Activated CD8-positive, alpha-beta T cell treated with anti-CD3 and anti-CD28 coated beads for 36 hours (primary cell): ENCODE measurements at places on chromosomes 13 and 19.

DNA sequence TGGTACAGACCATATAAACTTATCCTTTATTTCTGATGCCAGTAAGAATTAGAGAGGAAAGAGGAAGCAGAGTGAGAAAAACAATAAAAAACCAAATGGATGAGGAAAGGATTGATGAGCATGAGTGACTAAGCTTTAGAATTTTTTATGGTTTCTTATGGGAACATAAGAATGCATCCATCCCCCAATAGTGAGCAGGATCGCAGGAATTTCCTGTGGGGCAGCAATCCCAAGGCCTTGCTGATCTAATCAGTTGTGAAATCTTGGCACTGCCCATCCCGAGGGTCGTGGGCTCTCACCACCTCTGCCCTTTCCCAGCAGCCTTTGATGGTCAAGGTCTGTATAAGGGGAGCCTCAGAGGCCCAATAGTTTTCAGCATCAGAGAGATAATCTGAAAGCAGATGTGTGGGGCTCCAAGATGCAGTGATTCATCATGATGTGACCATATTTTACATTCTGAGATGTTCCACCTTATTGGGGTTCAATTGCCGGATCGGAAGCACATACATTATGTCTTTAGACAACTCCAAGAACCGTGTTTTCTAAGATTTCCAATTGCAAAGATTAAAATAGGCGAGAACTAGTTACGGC lies 222.1 kb downstream of the DNAJC15 start:
- DNase-seq: no peak

GRCh38 chr13:48505597-48506091 lies 27.2 kb downstream of the RCBTB2 start:
- DNase-seq: peak; percentile 68

GRCh38 chr19:11208561-11209471 lies 11.5 kb upstream of the KANK2 start:
- DNase-seq: no peak

DNA sequence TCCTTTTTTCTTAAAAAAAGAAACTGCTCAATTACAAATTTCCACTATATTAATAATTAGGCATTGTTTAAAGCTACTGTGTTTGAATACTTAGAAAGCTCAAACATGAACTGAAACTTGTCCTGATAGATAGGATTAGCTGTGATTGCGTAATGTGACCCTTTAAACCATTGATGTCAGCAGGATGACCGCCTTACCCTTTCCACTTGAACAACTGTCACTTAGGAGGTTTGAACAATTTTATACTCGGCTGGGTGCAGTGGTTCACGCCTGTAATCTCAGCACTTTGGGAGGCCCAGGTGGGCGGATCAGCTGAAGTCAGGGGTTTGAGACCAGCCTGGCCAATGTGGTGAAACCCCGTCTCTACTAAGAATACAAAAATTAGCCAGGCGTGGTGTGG lies 2.9 kb downstream of the LAMP1 start:
- DNase-seq: peak; percentile 24

GRCh38 chr13:35768551-35768950 lies 292.1 kb upstream of the MAB21L1 start:
- no peak for DNase-seq

GRCh38 chr19:46607448-46607841 lies 6.3 kb downstream of the CALM3 start:
- DNase-seq: no peak

DNA sequence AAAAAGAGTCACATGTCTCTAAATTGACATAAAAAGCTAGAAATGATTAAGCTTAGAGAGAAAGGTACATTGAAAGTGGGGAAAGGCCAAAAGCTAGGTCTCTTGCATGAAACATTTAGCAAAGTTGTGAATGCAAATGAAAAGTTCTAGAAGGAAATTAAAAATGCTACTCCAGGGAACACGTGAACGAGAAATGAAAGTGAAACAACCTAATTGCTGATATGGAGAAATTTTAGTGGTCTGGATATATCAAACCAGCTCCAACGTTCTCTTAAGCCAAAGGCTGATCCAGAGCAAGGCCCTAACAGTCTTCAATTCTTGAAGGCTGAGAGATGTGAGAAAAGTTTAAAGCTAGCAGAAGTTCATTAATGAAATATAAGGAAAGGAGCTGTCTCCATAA lies 419.8 kb downstream of the SLITRK6 start:
- DNase-seq: no peak

- DNase-seq: no peak
Measured at GRCh38 chr19:10543059-10543419, 665 bp upstream of the ATG4D start.

DNA sequence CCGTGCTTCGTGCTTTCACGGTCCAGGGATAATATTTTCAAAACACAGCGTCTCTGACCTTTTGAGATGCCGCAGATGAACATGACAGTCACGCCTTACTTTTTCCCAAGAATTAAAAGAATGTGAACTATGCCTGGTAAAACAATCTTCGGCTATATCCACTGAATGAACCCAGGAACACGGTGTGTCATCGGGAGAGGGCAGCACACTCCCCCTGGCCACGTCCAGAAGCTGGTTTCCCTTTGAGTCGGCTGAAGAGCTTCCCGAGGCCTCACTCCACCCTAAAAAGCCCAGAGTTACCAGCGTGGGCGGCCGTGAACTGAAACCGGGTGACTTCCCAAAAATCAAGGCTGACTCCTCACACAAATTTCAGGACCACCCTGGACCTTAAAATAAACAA lies 22.9 kb upstream of the SHISA2 start:
- no peak for DNase-seq

DNA sequence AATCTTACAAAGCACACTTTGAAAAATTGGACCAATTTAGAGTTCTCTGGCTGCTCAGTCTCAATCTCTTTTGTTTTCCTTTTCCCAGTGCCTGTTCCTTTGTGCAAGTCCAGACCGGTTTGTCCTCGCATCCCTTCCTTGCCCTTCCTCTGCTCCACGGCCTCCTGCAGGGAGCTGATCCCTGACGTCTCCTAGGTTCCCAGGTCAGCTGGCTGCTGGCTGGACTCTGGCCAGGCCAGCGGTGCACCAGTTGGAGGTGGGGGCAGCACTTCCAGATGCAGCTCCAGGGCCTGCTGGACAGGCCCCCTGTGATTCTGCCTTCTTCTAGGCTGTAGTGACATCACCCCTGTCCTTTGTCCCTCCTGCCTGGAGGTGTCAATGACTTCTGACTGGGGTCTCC lies 44.0 kb upstream of the KPNA3 start:
- DNase-seq: no peak

- DNase-seq: peak; percentile 84
Measured at GRCh38 chr19:12867120-12868099, 13.8 kb downstream of the DNASE2 start.

- DNase-seq: no peak
Measured at GRCh38 chr19:56987184-56987583, 132.6 kb upstream of the USP29 start.

DNA sequence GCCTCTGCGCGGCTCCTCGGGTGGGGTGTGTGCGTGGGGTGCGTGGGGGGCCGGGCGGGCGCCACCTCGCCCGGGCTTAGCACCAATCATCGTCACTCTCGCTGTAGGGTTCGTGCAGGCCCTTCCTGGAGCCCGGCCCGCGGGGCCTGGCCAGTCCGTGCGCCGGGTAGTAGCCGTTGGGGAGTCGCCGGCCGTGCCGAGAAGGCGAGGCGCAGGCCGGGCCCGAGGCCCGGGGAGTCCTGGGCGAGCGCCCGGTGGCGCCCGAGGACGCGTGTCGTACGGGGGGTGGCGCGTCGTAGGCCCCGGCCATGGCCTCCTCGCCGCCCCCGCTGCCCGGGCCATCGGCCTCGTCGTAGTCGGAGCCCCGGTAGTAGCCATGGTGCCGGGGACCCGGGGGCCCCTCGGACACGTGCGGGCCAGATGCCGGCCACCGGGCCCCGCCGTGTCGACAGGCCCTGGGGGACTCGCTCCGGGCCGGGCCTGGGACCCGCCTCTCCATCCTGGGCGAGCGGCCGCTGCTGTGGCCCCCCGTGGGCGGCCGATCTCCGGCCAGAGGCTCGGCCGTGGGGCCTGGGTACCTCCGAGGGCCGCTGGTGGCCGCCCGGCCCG lies 57.1 kb downstream of the IER2 start:
- no peak for DNase-seq

DNA sequence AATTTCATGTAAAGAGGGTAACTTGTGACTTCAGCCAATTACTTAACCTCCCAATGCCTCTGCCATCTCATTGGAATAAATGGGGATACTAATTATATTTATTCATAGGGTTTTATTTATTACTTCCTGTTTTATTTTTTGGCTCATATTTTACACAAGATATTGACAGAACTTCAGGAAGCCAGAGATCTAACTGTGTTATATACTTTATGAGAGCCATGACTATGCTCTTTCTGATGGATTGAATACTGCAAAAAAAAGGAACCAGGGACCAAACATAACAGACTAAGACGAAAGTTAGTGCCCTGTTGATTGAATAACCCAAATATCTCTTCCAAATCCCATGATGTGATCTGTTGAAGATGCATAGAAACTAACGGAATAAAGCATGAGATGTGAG lies 243.3 kb upstream of the STARD13 start:
- DNase-seq: no peak

- DNase-seq: no peak
Measured at GRCh38 chr13:20415306-20415679, 110.4 kb downstream of the CRYL1 start.

DNA sequence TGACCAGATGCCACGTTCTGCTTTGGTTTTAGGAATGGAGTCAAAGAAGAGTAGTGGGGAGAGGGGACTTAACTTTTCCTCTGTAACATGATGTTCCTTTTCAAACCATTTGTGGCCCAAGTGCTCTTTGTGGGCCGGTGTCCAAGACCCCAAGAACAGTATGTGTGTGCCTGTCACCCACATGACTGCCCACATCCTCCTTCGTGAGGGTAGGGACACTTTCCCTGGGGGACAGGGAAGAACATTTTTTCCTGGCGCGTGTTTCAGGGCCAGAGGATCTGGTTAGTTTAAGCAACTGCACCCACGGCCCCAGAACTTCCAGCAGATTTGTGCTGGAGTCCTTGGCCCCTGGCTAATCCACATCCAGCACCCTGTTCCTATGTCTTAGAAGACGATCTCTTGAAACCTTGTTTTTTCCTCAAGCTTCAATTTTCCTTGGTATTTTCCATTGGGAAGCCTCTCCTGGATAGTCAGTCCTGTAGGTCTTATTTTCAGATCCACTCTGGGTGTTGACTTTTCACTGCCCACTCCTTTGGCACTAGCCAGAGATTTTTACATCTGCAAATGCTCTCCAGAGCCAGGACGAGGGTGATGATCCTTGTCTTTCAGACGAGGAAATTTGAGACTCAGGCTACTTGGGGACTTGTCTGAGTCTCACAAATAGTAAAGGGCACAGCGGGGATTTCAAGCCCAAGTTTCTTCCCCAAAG lies 10.8 kb upstream of the CCDC97 start:
- DNase-seq: no peak

DNA sequence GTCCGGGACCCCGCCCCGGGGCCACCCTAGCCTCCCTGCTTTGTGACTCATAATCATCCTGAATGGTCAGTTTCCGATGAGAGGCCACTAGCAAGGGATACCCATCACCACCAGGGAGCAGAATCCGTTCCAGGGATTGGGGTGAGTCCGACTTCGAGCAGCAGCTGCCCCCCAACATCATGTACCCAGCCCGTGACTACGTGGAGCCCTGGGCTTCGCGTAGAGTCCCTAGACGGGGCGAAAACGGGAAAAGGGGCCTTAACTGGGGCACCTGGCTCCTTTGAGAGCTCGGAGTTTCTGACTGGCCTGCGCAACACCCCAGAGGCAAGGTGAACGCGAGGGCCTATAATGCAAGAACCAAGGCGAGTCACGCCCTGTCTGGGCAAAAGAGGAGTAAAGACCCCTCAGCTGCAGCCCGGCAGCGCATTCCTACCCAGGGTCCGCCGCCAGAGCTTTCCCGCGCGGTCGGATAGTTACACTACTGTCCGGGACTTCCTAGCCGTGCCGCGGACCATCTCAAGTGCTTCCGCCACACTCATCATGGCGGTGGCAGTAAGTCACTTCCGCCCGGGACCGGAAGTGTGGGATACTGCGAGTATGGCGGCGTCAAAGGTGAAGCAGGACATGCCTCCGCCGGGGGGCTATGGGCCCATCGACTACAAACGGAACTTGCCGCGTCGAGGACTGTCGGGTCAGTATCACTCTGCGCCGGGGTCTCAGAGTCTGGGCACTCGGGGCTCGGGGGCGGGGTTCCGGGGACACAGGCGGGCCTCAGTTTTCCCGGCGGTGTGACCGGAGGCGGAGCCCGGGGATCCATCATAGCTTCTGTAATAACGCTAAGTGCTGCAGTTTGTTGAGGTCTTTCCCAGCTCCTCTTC lies at the start of gene NDUFA13:
NDUFA13 (plus strand) TSS at position 584 of the 878 bp plus-strand sequence; CDS start at position 598, 14 bp downstream.
- DNase-seq: peak; percentile 96

DNA sequence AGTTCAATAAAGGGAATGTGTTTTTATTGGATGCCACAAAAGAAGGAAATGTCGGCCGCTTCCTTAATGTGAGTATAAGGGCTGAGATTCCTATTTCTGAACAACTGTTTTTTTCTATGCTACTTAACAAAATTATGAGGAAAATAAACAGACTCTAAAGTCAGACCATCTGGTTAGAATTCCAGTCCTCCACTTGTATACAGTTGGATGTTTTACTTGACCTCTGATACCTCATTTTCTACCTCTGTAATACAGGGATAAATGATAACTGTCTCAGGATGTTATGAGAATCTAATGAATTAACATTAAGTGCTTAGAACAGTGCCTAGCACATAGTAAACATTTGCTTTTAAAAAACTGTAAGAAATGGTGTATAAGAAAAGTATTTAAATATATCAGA lies 7.2 kb upstream of the PHF11 start:
- no peak for DNase-seq

GRCh38 chr19:35330475-35330874 lies 1.5 kb downstream of the CD22 start:
- DNase-seq: no peak
